ENCODE measurements at places on chromosomes 16 and 17. TPM values are rescaled to one million over a fixed set of nuclear protein-coding genes. Genes with fewer than 3 reads are reported as not detected.

DNA sequence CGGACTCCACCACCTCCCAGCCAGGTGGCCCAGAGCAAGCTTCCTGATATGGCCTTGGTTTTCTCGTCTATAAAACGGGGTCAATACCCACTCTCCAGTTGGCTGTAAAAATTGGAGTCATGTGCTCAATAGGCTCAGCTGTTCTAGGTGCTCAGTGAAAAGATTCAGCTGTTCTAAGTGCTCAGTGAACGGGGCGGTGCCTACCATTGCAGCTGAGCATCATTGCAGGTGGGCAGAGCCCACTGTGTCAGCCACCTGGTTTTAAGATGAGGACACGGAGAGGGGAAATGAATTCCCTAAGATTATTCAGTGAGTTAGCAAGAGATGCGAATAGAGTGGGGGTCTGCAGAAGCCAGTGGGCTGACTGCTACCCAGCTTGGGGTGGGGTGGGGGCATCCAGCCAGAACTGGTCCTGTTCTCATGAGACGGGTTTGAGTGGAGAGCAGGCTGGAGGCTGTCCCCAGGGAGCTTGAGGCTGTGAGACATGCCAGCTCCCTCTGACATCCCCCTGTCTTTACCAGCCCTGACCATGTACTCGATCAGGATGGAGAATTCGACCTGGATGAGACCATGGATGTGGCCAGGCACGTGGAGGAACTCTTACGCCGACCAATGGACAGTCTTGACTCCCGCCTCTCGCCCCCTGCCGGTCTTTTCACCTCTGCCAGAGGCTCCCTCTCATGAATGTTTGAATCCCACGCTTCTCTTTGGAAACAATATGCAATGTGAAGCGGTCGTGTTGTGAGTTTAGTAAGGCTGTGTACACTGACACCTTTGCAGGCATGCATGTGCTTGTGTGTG, 21.9 kb downstream of the STAT5A start:
- DNase-seq: no peak

DNA sequence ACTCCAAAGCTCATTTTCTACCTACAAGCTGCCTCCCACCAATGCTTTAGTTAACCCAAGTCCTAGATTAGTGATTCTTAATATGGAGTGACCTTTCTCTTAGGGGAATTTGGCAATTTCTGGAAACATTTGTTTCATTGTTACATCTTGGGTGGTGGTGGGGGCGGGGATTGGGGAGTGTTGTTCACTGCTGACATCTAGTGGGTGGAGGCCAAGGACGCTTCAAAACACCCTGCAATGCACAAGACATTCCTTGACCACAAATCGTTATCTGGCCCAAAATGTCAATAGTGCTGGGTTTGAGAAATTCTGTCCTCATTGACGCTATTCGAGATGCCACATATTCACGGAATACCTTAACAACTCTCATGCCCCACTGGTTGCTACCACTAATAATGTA, 282.9 kb downstream of the RBFOX1 start:
- DNase-seq: no peak

GRCh38 chr17:4548721-4549531, 6.3 kb downstream of the MYBBP1A start:
- DNase-seq: no peak

- DNase-seq: no peak
Measured at GRCh38 chr17:75238684-75239191, 22.7 kb downstream of the GGA3 start.

GRCh38 chr16:87953308-87954215, 2.3 kb downstream of the BANP start:
- no peak for DNase-seq

Gene CCL13
- 1.6 TPM for polyA plus RNA-seq

Measured in forelimb muscle (tissue), 1 donor.